ENCODE measurements at places on chromosomes 5 and 9.

DNA sequence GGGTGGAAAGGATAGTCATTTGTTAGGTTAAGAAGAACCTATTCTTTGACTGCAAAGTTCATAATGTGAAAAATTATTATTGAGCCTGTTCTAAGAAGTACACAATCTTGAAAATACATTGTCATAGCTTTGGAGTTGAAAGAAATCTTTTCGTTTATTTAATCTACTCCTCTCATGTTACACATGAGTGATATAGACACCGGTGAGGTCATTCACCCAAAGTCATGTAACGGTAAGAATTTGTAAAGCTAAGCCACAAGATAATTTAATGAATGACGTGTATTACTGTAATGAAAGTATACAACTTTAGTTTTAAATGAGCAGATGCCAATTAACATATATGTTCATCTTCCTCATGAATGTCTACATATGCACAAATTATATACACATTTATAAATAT lies 284.1 kb upstream of the PDE4D start:
- no peak for DNase-seq

DNA sequence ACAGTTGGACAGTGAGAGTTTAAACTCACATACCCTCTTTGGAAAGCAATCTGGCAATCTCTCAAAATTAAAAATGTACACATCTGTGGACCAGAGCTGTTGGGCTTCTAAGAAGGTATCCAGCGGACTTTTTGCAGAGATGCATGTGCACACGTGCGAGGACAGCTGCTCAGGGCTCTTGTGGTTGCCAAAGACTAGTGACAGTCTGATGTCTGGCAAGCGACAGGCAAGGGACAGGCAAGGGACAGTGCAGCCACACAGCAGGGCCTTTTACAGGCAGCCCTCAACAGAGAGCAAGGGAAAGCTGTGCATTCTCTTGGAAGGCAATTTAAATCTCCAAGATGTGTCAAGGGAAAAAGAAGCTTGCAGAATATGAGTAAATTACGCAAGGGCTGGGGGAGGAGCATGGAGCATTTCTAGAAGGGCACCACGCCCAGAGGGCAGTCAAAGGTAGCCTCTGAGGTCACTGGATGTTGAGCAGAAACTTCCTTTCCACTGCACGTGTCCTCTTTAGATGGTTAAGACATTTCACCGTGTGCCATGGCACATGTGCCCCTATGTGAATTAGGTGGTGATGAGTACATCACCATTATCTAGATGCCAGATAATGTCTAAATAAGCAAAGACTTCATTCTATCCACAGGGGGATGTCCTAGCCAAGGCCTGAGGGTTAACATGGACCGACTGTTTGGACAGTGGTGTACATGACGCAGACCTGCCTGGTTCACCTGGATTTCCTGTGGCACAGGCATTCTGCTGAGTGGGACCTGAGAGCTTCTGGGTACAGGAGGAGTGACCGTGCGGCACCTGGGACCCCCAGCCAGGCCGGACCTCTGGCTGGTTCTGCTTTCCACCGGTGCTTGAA lies 9.1 kb downstream of the GFPT2 start:
- no peak for DNase-seq

GRCh38 chr9:131728961-131729360 lies 10.9 kb downstream of the RAPGEF1 start:
- DNase-seq, result peak; percentile 27

GRCh38 chr5:94463739-94464138 lies 154.7 kb downstream of the KIAA0825 start:
- DNase-seq, result no peak

DNA sequence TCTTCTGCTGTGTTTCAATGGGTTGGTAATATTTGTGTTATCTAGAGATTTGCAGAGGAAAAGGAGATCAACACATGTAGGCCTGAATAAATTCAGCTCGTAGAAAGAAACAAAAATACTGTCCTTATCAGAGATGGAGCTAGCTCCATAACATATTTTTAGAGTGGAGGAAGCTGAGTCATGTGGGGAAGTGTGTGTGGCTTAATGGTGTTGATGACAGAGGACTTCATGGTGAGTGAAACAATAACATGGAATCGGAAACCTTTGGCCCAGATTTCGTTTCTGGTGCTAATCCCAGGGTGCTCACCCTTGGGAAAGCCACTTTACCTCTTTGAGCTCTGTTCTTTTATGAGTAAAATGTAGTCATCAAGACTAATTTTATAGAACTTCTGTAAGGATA lies 825.0 kb downstream of the TLR4 start:
- DNase-seq, result peak; percentile 33

Measured in NCI-H69 (cell line).